ENCODE measurements at places on chromosomes 3 and 15. TPM values are rescaled to one million over a fixed set of nuclear protein-coding genes. Genes with fewer than 3 reads are reported as not detected.

Gene SUCNR1
- total RNA-seq, result 1.5 TPM

DNA sequence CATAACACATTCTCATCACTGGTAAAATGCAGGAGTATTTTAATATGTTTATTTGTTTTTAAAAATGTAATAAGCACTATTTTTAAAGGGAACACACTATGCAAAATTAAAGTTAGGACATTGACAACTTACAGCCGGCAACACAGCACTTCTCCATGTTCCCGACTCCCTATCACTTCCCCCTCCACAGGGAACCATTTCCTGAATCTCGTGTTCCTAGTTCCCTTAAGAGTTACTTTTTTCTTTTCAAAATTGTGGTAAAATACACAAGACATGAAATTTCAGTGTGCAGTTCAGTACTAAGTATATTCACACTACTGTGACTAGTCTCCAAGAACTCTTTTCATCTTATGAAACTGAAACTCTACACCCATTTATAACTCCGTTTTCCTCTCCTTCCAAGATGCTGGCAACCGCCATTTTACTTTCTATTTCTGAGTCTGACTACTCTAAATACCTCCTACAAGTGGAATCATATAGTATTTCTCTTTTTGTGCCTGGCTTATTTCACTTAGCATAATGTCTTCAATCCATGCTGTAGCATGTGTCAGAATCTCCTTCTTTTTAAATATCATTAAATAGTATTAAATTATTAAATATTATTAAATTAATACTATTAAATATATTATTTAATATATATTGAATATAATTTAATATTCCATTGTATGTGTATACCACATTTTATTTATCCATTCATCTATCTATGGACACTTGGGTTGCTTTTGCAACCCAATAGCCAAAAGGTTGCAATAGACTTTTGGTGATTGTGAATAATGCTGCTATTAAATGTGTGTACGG is 25.9 kb upstream of the UBE2Q2 start:
- H3K4me3 ChIP-seq, result peak overlapping the region; percentile 22
- DNase-seq, result no peak
- no peaks in the 10 kb centered on the region for H3K4me1 ChIP-seq
- H3K27me3 ChIP-seq, result no peaks in the 10 kb centered on the region
- H3K36me3 ChIP-seq, result no peaks in the 10 kb centered on the region
- no peak overlapping the region for H3K27ac ChIP-seq

GRCh38 chr3:125240496-125240895 is 27.9 kb upstream of the SLC12A8 start:
- H3K27me3 ChIP-seq, result no peaks in the 10 kb centered on the region
- peaks cover 2% of the 10 kb centered on the region for H3K36me3 ChIP-seq
- H3K4me1 ChIP-seq, result no peaks in the 10 kb centered on the region
- no peak for DNase-seq
- H3K27ac ChIP-seq, result no peak overlapping the region

Gene HTR3E
- total RNA-seq, result 1.1 TPM

Gene ZNF717
- 9.1 TPM for total RNA-seq

- no peak for DNase-seq
- no peaks in the 10 kb centered on the region for H3K27me3 ChIP-seq
- H3K36me3 ChIP-seq, result no peaks in the 10 kb centered on the region
- H3K4me3 ChIP-seq, result no peak overlapping the region
- no peak overlapping the region for H3K27ac ChIP-seq
Observed at GRCh38 chr3:11077466-11077865, 76.8 kb upstream of the HRH1 start.
